ENCODE measurements at places on chromosomes 12 and 14.

DNA sequence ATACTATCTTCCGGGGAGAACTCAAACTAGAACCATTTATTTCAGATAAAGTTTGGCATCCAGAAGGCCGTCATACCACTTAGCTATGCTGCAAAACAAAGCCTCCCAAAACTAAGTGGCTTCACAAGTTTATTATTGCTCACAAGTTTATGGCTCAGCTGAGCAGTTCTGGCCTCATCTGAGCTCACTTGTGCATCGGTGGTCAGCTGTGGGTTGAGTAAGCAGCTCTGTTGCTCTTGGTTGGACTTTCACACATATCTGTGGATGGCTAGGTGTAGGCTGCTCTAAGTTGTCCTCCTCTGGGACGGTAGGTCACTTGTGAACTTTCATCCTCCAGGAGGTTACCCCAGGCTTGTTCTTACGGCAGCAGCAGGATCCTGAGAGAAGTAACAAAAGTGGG lies 162.7 kb downstream of the BTG1 start:
- H3K27ac ChIP-seq, result no peak overlapping the region
- no peak for DNase-seq
- H3K4me3 ChIP-seq, result no peak overlapping the region
- H3K27me3 ChIP-seq, result no peaks in the 10 kb centered on the region
- H3K36me3 ChIP-seq, result no peaks in the 10 kb centered on the region

- H3K4me3 ChIP-seq, result no peak overlapping the region
- DNase-seq, result no peak
- no peaks in the 10 kb centered on the region for H3K4me1 ChIP-seq
- no peaks in the 10 kb centered on the region for H3K27me3 ChIP-seq
- no peak overlapping the region for H3K27ac ChIP-seq
These were observed 71.0 kb downstream of the ESRRB start for GRCh38 chr14:76446921-76447320.

- no peaks in the 10 kb centered on the region for H3K36me3 ChIP-seq
- no peak overlapping the region for H3K27ac ChIP-seq
- no peak overlapping the region for H3K4me3 ChIP-seq
These were observed 159.8 kb downstream of the RPAP3 start for GRCh38 chr12:47545938-47546609.

DNA sequence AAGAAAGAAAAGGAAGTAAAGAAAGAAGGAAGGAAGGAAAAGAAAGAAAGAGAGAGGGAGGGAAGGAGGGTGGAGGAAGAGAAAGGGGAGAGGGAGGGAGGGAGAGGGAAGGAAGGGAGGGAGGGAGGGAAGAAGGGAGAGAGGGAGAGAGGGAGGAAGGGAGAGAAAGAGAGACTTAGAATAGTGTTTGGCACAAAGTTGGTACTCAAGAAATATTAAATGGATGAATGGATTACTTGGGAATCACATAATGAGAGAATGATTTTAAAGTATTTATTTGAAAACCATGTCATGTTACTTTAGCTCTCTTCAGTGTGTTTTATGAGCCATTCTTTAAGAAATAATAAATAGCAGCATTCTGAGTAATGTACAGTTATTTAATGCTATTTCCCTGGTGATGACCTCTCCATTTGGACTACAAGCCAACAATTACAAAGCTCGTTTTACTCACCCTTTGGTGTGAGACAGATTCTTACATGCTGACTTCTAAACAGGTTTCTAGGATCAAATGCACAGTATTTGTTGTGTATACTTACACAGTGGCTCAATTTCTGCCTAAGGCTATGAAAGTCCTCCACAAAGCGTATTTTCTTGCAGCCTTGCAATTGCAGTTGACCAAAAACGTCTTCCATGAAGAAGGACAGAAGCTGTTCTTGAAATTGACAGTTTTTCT lies 861 bp downstream of the IL26 start:
- H3K27ac ChIP-seq, result no peak overlapping the region
- H3K27me3 ChIP-seq, result no peaks in the 10 kb centered on the region
- H3K4me3 ChIP-seq, result no peak overlapping the region
- no peak for DNase-seq

- no peaks in the 10 kb centered on the region for H3K4me1 ChIP-seq
- H3K36me3 ChIP-seq, result no peaks in the 10 kb centered on the region
These were observed 541.2 kb downstream of the RPS29 start for GRCh38 chr14:49044981-49045380.

DNA sequence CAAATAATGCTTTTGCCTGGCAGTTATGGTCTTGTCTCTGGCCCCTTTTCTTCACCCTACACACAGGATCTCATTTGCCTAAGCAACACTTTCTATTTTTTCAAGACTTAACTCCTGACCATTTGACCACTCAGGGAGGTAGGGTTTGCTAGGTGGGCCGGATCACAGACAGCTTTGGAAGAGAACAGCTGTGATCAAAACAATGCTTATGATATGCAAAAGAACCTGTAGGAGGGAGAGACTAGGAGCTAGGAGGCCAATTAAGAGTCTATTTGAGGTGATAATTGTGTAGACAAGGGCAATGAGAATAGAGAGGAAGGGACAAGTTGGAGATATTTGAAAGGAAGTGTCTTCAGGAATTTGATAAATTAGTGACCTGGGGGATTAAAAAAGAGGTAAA lies 12.3 kb upstream of the DACT1 start:
- DNase-seq, result no peak
- no peaks in the 10 kb centered on the region for H3K4me1 ChIP-seq
- H3K36me3 ChIP-seq, result no peaks in the 10 kb centered on the region
- no peak overlapping the region for H3K4me3 ChIP-seq
- no peak overlapping the region for H3K27ac ChIP-seq
- no peaks in the 10 kb centered on the region for H3K27me3 ChIP-seq

DNA sequence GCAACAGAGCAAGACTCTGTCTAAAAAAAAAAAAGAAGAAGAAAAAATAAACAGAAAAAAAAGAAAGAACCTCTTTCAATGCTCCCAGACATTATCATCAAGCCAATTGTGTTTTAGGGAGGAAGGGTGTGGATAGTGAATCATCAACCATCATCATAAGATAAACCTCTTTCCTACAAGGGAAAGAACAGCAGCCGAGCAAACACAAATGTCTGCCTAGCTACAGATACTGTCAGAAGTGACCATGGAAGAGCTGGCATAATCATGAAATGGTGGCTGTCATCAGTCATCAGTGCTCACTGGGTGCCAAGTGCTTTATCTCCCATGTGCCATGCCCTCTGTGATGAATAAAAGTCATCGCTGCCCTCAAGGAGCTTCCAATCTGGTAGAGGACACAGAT lies 46.6 kb downstream of the SLC17A8 start:
- no peak for DNase-seq
- peaks cover 16% of the 10 kb centered on the region for H3K4me1 ChIP-seq
- H3K4me3 ChIP-seq, result no peak overlapping the region
- no peaks in the 10 kb centered on the region for H3K27me3 ChIP-seq

DNA sequence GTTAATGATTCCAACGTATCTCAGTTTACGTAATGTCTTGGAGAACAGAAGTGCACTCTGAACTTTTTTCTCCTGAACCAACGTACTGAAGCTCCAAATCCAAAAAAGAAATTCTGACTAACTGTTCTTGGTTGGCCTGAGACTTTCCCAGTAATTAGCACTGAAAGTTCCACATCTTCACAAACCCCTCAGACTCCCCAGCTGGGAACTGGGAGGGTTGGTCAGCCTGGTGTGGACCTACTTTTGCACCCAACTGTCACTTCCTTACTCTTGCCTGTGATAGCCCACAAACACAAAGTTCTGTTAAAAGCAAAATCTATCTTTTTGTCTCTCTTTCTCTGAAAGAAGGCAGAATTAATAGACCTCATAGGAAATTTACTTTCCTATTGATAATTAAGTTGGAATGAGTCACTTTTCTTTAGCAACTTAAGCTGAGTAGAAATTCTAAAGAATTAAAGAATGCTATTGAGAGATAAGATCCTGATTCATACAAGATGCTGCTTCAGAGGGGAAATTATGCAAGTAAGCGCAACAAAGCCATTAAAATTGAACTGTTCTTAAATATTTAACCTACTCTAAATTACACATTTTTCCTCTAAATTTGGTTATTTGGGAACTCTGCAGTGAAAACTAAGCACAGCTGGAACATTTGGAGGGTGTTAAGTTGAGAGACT lies 155.0 kb downstream of the EPS8 start:
- DNase-seq, result peak; percentile 5
- no peak overlapping the region for H3K4me3 ChIP-seq
- H3K36me3 ChIP-seq, result no peaks in the 10 kb centered on the region
- peaks cover 7% of the 10 kb centered on the region for H3K4me1 ChIP-seq
- H3K27ac ChIP-seq, result no peak overlapping the region

DNA sequence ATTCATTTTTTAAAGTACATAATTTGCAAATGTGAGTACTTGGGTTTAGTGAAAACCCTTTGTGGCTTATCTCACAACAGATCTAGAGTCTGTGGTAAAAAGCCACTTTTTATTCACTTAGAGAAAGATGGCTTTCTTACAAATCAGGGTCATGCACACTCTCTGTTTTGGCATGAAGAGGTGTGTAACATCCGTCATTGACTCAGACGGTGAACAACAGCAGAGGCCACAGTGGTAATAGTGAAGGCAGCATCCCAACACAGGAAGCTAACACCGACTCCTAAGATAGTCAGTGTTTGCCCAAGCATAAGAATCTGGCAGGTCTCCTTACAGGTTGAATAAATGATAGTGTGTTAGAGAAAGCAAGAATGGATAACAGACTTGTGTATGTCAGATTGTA lies 593.0 kb downstream of the SOX5 start:
- H3K4me3 ChIP-seq, result no peak overlapping the region
- H3K27me3 ChIP-seq, result no peaks in the 10 kb centered on the region
- H3K27ac ChIP-seq, result no peak overlapping the region
- H3K4me1 ChIP-seq, result no peaks in the 10 kb centered on the region
- no peak for DNase-seq

GRCh38 chr12:20220339-20220738 lies 148.0 kb upstream of the PDE3A start:
- H3K36me3 ChIP-seq, result no peaks in the 10 kb centered on the region
- no peak overlapping the region for H3K27ac ChIP-seq
- H3K27me3 ChIP-seq, result no peaks in the 10 kb centered on the region
- DNase-seq, result peak; percentile 75
- no peak overlapping the region for H3K4me3 ChIP-seq

DNA sequence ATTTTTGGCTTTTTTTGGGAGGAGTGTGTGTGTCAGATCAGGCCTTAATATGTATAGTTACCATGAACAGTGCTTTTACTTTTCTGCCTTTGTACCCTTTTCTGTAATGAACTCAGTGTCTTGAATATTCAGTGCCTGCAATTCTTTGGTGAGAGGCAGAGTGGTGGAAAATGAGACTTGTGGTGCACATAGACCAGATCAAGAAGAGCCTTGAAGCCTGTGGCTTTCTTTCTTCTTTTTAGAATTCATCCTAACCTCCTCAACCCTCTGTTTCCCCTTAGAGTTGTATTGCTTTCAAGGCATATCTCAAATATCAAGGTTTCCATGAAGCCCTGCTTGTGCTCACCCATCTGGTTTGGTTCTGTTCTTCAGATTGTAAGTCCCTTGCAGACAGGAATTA lies 2.6 kb downstream of the YLPM1 start:
- H3K27me3 ChIP-seq, result no peaks in the 10 kb centered on the region
- no peak overlapping the region for H3K27ac ChIP-seq
- H3K4me3 ChIP-seq, result peak overlapping the region; percentile 81
- peaks cover 31% of the 10 kb centered on the region for H3K36me3 ChIP-seq

DNA sequence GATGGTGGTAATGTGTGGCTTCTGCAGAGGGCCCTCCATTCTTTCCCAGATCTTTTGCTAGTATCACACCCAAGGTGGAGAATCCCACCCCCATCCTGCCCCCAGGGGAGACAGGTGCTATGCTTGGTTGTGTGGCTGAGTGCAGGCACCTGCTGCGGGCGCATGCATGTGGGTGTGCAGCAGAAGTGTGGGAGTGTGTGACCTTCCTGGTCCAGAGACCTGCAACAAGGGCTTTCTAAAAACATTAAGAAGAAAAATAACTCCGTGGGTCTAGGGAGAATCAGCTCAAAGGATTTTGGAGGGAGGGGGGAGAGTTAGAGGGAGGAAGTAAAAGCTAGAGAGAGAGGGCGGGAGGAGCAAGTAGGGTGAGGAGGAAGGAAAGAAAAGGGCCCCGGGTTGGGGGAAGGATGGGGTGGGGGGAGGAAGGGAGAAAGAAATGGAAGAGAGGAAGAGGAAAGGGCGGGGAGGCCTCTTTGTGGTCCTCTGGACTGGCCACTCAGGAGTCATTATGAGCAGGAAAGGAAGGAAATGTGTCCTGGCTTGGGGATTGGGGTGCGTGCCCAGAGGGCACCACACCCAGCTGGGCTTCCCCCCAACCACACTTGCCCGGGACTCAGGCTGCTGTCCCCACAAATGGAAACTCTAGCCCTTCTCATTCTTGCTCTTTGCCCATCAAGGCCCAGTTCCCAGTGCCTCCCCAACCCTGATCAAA lies 3.1 kb upstream of the FIGNL2 start:
- H3K36me3 ChIP-seq, result no peaks in the 10 kb centered on the region
- no peak for DNase-seq
- no peaks in the 10 kb centered on the region for H3K4me1 ChIP-seq
- H3K27ac ChIP-seq, result no peak overlapping the region

GRCh38 chr14:68794130-68794850 lies 1.4 kb upstream of the ZFP36L1 start:
- H3K4me1 ChIP-seq, result peaks cover 67% of the 10 kb centered on the region
- H3K36me3 ChIP-seq, result peaks cover 13% of the 10 kb centered on the region

DNA sequence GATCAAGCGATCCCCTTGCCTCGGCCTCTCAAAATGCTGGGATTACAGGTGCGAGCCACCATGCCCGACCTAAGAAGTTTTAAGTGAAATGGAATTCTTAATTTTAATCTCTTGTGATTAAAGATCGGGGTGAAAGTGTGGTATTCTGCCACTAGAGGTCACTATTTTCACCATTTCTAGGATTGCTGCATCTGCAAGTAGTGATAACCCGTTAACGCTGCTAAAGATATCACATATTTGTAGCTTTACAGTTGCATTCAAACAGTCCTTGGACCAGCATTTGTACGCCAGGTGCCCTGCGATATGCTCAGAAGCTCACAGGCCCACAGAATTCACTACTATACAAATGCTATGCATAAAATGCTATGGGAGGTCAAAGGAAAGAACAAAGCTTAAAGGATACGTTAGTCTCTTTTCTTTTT lies 19.3 kb downstream of the CCDC62 start:
- no peaks in the 10 kb centered on the region for H3K36me3 ChIP-seq
- H3K4me1 ChIP-seq, result no peaks in the 10 kb centered on the region
- peak; percentile 86 for DNase-seq
- H3K27ac ChIP-seq, result no peak overlapping the region
- no peak overlapping the region for H3K4me3 ChIP-seq

DNA sequence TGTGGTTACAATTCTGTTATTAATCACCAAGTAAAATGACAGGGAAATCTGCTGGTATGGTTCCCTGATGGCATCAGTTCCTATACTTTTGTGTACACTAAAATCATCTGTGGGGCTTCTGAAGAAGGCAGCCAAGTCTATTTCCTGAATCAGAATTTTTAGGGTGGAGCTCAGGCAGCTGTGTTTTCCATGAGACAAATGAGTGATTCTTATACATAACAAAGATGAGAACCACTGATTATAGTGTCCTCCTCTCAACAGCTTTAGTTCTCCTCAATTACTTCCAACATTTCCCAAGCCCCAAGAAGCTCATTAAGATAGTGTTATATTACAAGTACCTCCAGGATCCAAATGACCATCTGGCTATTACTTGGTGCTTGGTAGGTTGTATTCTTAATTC lies 64.5 kb upstream of the USP44 start:
- H3K36me3 ChIP-seq, result no peaks in the 10 kb centered on the region
- no peaks in the 10 kb centered on the region for H3K27me3 ChIP-seq
- no peak for DNase-seq
- H3K4me3 ChIP-seq, result no peak overlapping the region
- H3K27ac ChIP-seq, result no peak overlapping the region
